ENCODE measurements at places on chromosomes 2 and 18.
A peak's percentile ranks its signal among the peaks of the same experiment; 100 is the strongest.

GRCh38 chr18:50819027-50819727 lies 639 bp downstream of the MRO start:
- peak; percentile 53 for DNase-seq

DNA sequence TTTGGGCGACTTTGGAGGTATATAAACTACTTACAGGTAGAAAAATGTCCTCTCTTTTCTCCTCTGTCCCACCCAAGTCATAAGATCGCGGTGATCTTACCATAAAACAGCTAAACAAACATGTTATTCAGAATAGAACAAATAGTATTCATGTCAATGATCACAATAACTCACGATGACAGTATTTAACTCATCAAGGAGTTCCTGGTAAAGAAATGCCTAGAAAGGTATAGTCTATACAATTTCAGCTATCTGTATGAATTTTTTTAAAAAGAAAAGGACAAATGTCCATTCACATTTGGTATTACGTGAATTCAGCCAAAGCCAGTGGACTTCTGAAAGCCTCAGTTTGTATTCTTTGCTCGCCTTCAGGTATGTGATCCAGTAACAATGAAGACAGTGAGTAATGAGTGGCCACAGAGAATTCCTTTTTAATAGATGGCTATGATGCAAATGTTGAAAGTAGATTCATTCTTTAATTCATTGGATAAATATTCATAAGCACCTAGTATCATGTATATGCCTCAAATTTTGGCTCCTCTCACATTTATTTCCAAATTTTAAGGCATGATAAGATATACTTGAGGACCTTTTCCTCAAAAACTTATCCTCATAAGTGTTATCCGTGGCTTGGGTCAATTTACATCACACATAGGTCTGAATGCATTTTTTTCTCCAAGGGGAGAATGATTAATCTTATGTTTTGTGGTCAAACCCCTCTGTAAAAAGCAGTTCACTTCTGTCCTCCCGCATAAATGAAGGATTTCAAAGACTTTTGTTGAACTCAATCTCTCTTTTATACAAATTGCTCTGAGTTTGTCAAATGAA lies 20.3 kb downstream of the ABCB11 start:
- DNase-seq = no peak

- no peak for DNase-seq
These were observed 17.6 kb downstream of the PMAIP1 start for GRCh38 chr18:59917422-59917821.

GRCh38 chr2:207515671-207516070 lies 14.1 kb upstream of the CREB1 start:
- no peak for DNase-seq

GRCh38 chr2:189439342-189439741 lies 1.9 kb upstream of the WDR75 start:
- no peak for DNase-seq

DNA sequence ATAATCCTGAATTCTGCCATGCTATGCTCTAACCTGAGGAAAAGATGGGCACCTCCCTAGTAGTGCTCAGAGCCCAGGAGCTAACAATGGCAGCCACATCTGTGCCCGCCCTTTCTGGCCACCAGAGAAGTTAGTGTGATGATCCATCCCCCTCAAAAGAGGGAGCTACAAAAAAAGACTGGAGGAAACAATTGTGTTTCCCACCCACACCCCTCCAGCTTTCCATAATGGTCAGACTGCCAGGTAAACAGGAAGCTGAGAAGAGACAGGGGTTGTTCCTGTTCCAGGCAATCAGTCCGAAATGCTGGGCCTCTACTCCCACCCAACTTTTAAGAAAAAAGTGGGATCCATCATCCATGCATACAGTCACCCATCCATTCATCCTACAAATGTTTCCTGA lies 3.2 kb downstream of the TBC1D8 start:
- DNase-seq = no peak

DNA sequence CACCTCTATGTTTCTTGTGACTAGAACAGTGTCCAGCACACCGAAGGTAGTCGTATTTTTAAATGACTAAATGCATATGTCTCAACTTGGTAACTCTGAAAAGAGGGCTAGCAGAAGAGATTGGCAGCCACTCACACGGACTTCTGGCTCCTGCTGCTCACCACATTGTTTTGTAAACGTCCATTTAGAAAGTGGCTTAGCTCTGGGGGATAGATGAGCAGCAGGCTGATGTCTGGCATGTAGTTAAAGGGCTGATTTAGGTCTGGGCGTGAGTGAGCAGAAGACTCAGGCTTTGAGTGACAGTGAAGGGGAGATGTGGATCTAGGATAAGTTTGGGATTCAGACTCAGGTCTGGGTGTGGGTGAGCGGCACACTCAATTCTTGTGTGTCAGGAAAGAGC lies 372.9 kb upstream of the HS6ST1 start:
- no peak for DNase-seq

- DNase-seq = no peak
These were observed 7.1 kb downstream of the CABLES1 start for GRCh38 chr18:23142251-23142929.

DNA sequence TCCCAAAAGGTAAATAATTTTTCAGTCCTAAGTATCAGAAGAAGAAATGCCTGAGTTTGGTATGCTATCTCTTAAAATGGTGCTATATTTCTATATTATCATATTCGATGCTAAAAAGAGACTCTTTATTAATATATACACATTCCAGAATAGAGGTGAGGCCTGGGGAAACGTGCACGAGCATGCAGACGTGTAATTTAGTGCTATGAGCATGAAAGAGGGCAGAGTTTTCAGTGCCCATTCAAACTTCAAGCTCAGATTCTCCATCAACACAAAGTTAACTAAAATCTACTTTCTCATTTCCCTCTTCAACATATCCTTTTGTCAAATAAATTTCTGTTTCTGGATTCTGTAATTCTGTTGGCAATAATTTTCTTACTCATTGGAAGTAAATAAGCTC lies 5.7 kb upstream of the COBLL1 start:
- no peak for DNase-seq

GRCh38 chr18:4318311-4318710 lies 136.8 kb downstream of the DLGAP1 start:
- no peak for DNase-seq

DNA sequence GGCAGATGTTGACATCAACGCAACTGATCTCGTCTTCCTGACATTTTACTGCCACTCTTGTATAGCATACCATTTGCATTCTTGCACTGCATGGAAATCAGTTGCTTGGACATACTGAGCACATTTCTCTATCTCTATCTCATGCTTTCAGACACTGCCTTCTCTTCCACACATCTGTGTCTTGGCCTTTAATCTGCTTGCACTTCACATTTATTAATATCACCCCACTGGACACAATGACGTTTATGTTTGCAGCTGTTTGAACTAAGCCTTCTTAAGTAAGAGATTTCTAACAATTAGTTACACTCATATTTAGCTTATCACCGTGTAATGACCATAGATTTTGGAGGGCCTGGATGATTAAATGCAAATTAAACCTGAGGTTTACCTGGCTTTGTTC lies 229.8 kb upstream of the CDH19 start:
- no peak for DNase-seq

DNA sequence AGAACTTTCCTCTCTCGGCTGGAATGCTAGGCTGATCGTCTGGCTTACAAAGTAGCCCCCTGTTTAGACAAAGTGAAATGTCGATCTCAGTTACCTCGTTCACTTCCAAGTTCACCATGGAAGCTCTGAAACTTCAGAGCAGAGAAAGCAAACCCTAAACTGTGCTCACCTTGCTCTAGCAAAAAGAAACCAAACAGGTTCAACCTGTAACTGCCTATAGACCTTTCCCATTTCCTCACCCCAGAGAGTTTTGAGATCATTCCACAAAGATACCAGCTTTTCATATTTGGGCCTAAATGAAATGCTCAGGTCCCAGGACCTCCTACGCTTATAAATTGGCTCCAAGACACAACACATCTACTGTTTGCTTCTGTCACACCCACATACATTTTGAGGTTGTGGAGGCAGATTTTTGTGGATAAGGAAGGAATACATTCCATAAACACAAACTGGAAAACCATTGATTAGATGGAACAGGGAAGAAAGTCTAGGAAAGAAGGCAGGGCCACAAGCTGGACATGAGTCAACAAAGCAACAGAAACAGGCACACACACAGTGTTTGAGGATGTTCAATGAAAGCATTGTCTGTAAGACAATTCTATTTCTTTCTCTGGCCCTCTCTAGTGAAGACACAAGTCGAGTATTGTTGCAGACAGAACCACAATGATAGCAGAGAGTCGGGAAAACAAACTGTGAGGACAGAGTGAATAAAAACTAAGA lies 52.8 kb upstream of the TGIF1 start:
- no peak for DNase-seq

DNA sequence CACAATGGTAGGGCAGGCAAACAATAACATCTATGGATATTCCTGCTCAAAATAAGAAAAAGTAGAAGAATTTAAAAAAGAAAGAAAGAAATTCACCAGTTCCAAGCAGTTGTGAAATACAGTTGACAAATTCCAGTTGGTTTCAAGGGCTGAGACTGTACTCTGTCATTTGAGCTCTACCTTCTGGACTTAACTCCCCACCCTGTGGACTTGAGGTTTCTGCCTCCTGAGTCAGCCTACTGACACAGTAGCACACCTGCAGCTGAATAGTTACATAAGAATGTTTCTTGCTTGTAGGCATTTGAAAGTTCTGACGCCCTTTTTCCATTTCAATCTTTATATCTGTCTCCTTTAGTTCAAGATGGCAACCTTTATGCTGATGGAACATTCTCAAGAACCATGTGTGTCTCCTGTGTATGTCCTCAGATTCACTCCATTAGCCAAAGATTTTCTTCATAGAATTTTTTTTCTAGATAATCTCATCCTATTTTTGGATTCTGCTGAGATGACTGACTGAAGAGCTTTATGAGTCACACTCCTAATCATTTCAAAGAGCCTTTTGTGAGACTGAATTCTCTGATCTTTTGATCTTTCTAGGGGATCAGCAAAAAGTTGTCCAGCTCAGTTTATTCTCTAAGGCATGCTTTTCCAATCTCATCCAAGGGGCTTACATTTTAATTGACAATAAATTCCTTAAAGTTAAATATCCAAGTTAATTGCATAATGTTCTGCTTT lies 19.1 kb downstream of the NETO1 start:
- DNase-seq = no peak

- DNase-seq = no peak
These were observed 611.4 kb upstream of the HS6ST1 start for GRCh38 chr2:128930101-128930500.

DNA sequence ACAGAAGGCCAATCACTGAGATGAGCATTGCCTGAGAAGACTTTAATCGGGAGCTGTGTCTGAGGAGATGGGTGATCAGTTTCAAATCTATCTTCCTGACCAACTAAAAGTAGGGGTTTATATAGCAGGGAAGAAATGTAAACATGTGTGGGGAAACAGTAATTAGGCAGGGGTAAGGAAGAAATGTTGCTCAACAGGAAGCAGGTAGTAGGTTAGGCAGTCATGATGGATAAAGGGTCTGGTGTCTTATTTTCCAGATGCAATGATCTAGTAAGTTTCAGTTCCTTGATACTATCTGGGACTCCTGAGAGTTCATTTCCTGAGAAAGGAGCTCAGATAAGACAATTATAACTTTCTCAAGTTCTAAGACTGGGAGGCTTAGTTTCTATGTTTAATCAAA lies 33.8 kb upstream of the DNAJC10 start:
- DNase-seq = no peak

DNA sequence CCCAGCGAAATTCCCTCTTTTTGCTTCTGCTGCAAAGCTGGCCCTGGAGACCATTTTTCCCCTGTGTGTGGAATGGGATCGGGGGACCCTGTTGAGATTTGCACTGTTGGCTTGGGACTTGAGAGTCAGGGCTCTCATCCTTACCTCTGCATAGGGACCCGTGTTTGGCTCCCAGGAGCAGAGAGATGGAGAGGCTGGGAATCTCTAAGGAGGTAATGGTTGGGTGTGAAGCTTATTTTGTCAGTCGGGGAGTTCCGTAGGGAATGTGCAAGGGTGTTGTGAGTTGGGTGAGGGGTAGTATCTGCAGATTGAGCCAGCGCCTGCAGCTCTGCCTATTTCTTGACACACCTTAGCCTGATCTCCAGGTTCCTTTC lies 4.5 kb downstream of the GATA6 start:
- no peak for DNase-seq

DNA sequence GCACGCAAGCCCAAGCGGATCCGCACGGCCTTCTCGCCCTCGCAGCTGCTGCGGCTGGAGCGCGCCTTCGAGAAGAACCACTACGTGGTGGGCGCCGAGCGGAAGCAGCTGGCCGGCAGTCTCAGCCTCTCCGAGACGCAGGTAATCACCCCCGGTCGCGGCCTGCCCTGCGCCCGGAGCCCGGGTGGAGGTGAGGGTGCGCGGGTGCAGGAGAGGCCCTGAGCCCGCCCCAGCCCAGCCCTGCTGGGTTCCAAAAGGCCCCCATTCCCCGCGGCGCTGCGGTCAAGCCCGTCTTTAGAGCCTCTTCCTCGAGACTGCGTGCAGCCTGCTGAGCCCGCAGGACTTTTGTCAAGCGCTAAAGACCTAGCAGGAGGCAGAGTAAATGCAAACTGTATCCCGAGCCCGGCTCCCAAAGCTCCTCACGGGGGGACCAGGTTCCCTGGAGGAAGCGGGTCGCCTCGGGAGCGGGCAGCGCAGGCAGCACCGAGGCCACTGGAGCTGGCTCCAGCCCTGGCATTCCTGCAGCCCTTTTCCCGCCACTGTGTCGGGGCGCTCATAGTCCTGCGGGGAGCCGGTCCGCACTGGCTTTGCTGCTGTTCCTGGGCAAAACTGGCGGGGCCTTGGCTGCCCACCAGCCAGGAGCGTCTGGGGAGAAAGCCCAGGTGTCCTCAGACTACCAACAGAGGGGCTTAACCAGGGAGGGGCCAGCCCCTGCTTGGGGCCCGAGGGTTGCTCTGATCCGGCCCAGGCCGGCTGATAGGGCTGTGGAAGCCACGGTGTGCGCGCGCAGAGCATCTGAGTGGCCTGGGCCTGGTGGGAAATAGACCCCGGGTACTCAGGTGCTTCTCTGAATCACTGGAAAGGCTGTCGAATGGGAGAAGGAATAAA lies 7.3 kb downstream of the EMX1 start:
- DNase-seq = peak; percentile 28

DNA sequence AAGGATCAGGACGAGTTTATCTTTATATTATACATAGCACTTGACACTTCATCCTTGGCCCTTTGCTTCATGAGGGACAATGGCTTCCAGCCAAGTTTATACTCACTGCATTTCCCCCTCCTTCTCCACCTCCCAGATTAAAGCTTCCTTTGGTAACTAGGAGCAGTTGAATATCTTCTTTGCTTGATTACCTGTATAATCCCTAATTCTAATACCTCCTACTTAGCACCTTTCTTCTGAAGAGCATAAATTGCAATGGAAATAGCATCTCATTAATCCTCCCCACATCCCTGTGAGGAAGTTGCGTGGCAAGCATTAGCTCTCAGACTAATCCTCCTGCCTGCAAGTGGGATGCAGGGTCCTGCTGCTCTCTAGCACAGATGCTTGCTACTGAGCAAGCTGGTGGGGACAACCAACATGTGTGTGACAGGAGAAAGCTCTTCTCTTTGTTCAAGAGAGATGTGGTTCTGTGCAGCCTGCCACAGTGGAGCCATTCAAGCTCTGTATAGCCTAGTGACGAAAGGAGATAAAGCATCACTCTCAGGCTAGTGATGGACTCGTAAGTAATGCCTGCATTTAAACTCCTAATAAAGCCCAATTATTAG lies 19.1 kb downstream of the KLHL14 start:
- peak; percentile 86 for DNase-seq

- peak; percentile 89 for DNase-seq
These were observed 217.0 kb upstream of the DTNA start for GRCh38 chr18:34493099-34493544.
